ENCODE measurements at places on chromosomes 7 and 10. TPM values are rescaled to one million over a fixed set of nuclear protein-coding genes. Genes with fewer than 3 reads are reported as not detected.

Gene OR13A1
- total RNA-seq: not detected

Gene FZD1
- 15.6 TPM for total RNA-seq

Gene ATOH7
- not detected for total RNA-seq

Gene PIP
- total RNA-seq: not detected

Gene GJC3
- under 0.01 TPM for total RNA-seq

Gene SH2B2
- total RNA-seq: 1.2 TPM

Gene WNT8B
- total RNA-seq: not detected

Gene SH2D4B
- total RNA-seq: not detected

Gene NKX6-2
- total RNA-seq: not detected

Gene IGFBP3
- total RNA-seq: 98.1 TPM

Gene KCNIP2
- 1.8 TPM for total RNA-seq

Gene PNLIPRP3
- total RNA-seq: 0.09 TPM

Gene GRM3
- not detected for total RNA-seq

Gene MSMB
- not detected for total RNA-seq

Gene LRRC18
- total RNA-seq: not detected

Gene RSPH10B
- total RNA-seq: 0.09 TPM

Gene SLC18A3
- not detected for total RNA-seq

Measured in smooth muscle cell of bladder (primary cell).